ENCODE measurements at places on chromosomes 12 and 14.

- DNase-seq: peak; percentile 77
Measured at GRCh38 chr12:53344824-53345485, 8.8 kb upstream of the SP7 start.

- peak; percentile 91 for DNase-seq
Measured at GRCh38 chr14:71651228-71651627, 281.0 kb upstream of the RGS6 start.

- no peak for DNase-seq
Measured at GRCh38 chr12:113465808-113466453, 5.7 kb downstream of the LHX5 start.

DNA sequence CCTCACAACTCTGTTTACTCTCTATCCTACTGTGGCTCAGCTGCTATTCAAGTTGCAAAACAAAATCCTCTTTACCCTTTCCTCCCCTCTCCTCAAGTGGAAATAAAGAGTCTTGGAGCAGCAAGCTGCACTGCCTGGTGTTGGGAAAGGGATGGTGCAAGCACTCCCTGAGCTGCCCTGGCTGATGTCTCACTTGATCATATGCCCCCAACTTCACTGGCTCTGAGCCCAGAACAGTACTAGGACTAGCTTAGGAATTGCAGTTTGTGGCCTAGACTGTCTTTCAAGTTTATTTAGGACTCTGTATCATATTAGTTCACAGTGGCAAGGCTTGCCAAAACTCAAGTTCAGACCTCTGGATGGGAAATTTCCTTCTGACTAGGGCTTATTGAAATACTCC, 1683.8 kb upstream of the SEL1L start:
- peak; percentile 92 for DNase-seq

DNA sequence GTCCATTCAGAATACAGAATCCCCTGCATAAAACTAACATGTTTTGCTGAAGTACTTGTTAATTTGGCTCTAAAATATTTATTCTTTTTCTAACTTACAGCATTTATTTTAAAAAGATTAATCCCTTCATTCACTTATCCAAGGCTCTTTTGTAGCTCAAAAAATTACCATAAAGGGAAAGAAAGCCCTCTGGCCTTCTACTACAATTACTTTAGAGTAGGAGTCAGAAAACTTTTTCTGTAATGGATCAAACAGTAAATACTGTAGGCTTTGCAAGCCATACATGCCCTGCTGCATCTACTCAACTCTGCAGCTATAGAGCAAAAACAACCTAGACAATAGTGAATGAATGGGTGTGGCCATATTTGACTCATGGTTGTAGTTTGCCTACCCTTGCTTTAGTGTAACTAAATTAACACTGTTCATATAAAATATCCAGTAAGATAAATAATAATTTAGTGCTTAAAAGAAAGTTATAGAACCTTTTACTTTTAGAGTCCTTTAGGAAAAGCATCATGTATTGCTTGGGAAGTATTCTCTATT, 74.2 kb upstream of the ZFP36L1 start:
- no peak for DNase-seq

GRCh38 chr14:99755629-99756603, 37.3 kb upstream of the EML1 start:
- DNase-seq: peak; percentile 66

DNA sequence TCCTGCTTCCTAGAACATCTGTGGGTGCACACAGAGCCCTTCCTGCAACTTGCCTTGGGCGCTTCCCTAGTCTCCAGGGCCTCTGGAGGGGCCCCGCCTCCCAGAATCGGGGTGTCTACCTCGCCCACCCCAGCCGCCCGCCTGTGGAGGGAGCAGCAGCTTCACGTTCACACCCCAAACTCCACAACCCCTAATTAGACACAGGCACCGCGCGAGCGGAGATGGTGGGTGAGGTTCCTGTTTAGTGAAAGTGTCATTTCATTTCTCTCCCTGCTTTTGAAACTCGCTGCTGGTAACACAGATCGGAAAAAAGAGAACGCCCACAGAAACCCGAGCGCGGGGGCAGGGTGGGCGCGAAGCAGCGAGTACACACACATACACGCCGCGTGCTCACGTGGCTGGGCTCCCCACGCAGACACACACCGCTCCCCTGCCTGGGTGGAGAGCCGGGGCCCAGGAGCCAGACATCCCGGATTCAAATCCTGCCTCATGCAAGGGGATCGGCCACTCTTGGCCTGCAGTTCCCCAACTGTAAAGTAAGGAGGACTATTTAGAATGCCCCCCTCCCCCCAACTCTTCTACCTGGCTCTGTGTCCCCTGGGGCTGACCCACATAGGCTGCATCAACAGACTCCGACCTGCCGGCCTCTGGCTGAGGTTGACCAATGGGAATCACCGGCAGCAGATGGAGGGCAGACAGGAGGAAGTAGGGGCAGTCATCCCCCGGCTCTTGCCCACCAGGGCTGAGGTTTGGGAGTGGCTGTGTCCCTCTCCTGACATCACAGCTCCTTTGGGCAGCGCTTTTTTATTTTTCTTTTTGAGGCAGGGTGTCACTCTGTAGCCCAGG, 79.2 kb upstream of the NCOR2 start:
- no peak for DNase-seq

DNA sequence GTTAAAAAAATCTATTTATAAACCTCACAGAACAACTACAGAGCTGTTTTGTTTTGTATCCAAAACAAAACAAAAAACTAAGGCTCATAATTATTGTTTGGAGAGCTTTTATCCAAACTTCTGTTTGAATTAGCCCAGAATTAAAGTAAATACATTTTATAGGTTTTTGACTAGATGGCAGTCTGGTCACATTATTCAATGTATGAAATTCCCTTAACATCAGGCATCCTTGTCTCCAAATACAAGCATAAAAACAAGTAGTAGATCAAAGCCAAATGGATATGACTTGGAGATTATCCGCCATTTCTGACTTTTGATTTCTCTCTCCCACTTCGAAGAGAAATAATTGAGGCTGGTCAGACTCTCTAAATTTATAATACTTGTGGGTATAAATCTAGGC, 63.5 kb downstream of the SLC38A1 start:
- DNase-seq: no peak

- peak; percentile 84 for DNase-seq
Measured at GRCh38 chr14:66038618-66039017, 447.6 kb upstream of the CCDC196 start.

DNA sequence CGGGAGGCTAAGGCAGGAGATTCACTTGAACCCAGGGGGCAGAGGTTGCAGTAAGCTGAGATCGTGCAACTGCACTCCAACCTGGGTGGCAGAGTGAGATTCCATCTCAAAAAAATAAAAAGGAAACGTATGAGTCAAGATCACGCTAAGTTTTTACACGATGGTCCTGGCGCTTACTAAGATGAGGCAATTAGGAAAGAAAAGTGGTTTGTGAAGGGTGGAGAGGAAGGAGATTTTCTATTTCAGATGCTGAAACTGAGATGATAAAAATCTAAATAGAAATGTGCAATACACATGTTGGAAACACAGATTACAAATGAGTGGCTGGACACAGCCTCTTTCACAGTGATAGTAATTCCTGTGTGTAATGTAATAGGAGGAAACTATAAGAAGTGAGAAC, 63.2 kb downstream of the KDM5A start:
- DNase-seq: peak; percentile 3

DNA sequence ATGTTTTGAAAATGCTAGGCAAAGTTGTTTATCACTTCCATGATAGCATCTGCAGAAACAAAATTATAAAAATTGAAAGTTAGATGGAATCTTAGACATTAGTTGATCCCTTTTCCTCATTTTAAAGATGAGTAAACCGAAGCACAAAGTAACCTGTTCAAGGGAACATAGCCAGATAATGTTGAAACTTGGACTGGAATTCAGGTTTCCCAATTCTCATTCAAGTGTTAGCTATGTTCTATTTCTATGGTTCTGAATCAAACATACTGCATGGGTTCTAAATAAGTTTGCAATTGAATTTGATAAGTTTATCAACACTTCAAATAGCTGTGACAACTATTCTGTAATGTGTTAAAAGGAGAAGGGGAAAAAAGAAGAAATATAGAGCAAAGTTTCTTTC, 122.4 kb upstream of the SOX5 start:
- no peak for DNase-seq

- DNase-seq: no peak
Measured at GRCh38 chr12:17334784-17335183, 728.8 kb upstream of the LMO3 start.

DNA sequence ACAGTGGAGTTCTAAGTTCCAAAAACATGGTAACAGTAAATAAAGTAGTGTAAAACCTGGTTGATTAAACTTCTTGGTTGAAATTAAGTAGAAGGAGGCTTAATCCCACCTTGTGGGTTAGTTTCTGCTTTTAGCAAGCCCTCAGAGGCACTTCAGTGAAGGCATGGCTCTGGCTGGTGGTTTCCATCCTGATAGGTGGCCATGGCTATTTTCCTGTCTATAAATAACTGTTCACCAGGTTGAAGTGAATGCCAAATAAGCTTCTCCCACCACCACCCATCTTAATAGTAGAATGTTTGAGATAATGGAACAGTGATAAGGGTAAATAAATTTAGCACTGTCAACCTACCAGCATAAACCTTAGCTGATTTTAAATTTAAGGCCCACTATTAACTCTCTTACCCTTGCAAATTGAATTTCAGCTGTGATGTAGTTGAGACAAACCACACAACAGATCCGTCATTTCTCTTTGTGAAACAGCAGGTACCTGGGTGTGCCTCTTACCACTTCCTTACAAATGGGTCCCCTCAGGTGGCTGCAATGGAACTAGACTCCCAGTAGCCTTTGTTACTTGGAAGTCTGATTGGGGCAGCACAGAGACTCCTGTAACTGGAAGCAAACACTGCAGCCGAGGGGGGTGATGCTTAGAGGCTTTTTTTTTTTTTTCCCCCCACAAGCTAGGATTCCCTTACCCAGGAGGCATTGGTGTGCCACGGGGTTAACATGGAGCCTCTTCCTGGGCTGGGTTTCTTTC, 41.4 kb downstream of the DAAM1 start:
- no peak for DNase-seq

DNA sequence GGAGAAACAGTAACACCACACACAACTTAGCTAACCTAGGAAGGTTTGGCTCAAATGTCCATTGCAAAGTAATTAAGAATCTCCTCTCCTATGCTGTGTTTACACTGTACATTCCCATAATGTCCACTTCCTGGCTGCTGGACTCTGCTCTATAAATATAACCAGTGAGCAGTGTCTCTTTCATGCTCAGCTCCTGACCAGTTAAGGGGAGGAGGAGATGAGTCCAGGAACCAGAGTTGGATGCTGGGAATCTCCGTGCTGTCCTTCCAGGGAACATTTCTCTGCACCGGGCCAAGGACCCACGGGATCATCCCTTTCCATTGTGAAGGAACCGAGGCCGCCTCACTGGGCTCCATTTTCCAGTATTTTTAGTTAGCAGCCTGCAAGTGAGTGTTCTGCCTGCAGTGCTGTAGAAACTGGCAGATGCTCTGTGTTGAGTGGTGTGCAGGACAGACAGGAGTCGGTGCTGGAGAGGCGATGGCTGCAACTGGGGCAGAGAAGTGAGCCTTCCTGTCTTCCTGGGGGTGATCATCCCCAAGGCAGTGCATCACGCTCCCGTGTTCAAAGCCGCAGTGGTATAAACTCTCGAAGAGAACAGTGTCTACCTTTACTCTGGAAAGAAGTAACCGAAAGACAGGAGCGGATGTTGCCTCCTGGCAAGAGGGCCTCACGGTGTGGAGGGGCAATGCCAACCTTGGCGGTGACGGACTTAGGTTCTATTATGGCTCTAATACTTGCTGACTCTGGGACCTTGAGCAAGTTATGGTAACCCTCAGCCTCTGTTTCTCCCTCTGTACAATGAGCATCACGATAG, 195.5 kb downstream of the CACNA1C start:
- DNase-seq: peak; percentile 64

DNA sequence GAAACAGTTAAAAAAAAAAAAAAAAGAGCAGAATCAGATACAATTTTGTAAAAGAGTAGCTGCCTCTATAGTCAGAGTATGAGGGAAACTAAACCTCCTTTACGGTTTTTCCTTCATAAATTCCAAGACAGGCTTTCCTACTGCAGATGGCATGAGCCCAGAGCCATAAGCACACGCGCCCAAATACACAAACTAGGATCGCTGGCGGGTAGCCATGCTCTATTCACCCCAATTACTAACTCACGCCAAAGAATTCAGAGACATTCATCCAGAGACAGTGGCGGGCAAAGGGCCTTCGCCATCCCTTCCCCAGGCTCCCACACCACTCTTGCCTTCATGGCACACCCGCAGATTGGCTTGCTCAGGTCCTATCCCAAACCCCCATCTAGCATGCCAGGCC, 48.2 kb downstream of the MOK start:
- DNase-seq: no peak

- DNase-seq: no peak
Measured at GRCh38 chr12:56104815-56105608, 653 bp downstream of the PA2G4 start.

DNA sequence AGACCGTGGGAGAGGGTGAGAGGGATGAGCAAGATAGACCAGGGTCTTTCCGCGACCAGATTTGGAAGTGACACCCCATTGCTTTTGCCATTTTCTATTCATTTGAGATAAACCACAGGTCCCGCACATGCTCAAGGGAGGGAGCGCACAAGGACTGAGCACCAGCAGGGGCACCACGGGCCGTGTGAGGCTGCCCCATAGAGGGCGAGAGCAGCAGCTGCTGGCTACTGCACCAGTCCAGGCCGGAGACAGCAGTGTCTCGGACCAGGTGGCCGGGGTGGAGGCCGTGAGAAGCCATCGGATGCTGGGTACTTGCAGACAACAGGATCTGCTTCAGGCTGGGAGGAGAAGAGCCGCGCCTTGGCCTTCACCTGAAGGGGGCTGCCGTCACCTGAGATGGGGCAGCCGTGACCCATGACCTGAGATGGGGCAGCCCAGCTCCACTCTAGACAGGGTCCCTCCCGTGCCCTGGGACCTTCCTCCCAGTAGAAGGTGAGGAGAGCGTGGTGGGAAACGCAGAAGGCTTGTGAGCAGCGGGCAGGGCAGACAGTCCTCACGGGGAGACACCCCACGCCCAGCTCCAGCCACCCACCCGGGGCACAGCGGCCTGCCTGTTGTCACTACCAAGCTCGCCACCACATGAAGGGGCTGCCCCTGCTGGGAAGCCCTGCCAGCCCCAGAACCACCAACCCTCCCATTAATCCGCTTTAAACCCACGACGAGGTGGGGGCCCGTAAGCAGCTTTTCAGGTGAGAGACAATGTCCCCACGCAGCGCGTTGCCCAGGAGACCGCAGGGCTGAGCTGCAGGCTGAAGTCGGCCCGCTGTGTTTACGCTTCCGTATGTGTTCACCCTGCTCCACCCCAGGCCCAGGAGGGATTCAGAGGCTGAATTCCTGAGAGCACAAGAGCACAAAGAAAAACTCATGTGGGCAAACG, 61.7 kb upstream of the FBRSL1 start:
- no peak for DNase-seq

DNA sequence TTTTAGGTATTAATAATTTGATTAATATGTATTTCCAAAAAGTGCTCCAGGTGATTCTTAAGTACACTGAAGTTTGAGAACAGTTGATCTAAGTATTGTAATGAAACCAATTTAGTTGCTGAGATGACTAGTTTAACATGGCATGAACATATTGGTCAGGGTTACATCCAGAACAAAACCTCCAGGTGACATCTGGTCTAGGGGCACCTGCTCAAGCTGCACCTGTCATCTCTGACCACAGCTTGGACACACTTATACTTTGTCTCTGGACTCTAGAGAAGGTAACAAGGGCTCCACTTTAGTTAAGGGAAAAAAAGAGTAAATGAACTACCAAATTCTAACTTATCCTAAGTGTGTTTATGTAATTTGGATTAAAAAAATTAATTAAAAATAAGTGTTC, 8.1 kb downstream of the ARID2 start:
- DNase-seq: no peak
